ENCODE measurements at places on chromosomes 3 and 15. TPM values are rescaled to one million over a fixed set of nuclear protein-coding genes. Genes with fewer than 3 reads are reported as not detected.

KBTBD13 gene
- 0.07 TPM for polyA plus RNA-seq

DNA sequence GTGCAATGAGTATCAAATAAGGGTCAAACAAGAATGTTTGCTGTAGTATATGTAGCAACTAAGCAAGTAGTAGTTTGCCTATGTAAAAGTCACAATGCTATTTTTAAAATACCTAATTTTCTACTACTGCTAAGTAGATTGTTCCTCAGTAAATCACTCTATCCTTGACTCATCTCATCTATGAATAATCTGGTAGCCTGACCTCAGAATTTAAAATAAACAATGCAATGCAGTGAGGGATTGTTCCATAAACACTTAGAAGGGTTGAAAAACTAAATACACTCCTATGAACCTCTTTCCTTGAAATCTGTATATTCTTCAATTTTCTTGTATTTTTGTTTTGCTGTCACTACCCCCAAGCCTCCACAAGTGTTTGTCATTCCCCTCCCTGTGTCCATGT, 253.3 kb downstream of the TBC1D5 start:
- no peak for DNase-seq

DNA sequence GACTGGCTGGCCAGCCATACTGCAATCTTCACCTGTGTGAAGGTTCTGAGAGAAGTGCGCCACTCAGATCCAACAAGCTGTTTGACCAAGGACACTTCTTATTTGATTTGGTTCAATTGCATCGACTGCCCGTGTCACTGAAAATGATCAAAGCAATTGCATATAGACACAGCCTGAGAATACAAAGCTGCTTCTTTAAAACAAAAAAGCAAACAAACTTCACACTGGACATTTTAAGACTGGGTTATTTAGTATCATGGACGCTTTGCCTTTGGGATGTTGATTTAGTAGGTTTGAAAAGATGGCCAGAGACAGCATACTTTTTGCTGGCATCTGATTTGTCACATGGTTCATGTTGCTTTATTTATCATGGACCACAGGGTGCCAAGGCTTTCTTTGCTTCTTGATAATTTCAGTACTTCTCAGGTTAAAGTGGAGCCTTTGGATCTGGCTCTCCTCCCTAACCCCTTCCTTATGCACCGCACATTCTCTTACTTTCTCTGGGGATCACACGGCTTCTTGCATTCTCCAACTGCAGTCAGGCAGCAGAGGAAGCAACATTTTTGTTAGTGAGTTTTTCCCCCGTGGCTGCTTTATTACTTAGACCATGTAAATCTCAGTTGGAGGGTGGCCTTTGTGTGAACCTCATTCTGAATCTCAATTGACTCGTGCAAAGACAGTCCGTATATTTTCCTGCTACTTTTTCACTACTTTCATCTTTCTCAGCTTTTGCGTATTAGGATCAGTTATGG, 151.0 kb downstream of the CD47 start:
- no peak for DNase-seq

GRCh38 chr3:171168086-171168485, 141.6 kb upstream of the SLC2A2 start:
- DNase-seq, result no peak

DNA sequence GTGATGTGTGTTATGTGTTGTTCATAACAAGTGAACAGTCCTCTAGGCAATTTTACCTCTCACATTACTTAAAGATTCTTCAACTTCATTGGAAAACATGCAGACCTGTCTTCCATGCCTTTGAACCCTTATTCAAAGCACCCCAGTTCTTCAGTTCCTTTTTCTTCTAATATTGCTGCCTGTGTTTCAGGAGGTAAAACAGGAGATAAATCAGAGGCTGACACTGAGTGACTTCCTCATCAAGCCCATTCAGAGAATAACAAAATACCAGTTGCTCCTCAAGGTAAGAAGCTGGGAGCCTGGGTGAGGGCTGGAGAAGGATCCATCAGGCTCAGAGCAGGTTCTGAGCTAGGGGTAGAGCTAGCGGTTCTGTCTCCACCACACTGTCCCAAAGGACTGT, 71.1 kb upstream of the UMPS start:
- no peak for DNase-seq

DNA sequence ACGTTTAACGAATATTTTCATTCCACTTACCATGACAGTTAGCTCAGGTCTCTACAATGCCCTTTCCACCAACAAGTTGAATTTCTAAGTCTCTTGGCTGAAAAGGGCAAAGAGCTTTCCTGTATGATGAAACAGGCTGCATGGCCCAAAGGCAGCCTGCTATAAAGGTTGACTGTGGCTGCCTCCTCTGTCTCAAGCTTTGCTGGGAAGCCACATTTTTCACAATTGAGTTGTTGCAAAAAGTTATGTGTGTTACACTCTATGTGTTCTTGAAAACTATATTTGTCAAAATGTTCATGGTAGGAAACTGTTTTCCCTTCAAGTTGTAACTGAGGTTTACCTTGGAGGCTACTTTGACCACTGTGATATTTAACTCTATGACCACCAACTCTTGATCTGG, 49.5 kb downstream of the DZIP1L start:
- DNase-seq, result no peak

GRCh38 chr3:190003681-190004123, 117.0 kb downstream of the P3H2 start:
- DNase-seq, result no peak
